ENCODE measurements at places on chromosomes 2 and 18.
A peak's percentile ranks its signal among the peaks of the same experiment; 100 is the strongest.

- DNase-seq, result no peak
- H3K4me1 ChIP-seq, result peaks cover 3% of the 10 kb centered on the region
- no peaks in the 10 kb centered on the region for H3K36me3 ChIP-seq
- no peak overlapping the region for H3K4me3 ChIP-seq
- H3K27ac ChIP-seq, result no peak overlapping the region
Measured at GRCh38 chr2:144541396-144541795, 21.5 kb upstream of the ZEB2 start.

DNA sequence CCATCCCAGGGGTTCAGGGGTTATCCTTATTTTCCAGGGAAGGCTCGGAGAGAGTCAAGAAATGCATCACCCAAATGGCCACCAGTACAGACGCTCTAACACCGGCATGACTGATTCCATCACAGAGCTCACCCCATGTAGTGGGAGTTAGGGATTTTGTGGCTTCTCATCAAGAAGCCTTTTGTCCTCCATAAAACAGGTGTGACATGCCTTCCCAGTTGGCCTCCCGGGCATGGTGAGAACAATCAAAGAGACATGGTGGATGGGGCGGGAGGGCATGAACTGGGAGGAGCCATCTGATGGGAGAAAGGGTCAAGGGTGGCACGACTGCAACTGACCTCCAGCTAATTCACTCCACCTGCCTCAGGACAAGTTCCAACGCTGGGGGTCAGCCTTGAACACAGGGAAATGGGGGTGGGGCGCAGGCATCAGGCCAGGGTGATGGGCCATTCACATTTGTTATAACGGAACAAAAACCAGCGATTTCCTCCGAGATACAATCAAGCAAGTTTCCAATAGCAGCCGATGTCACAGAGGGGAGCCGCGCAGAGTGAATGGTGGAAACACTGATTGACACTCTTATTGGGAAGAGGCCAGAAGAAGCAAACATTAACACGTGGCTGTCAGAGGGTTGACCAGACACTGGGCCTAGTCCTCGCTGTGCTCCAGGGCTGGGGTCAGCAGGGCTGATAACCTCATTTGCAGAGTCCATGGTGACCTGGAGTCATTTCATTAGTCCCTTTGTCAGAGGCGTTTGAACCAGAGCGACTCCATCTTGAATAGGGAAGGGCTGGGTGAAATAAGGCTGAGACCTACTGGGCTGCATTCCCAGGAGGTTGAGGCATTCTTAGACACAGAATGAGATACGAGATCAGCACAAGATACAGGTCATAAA, 80.5 kb upstream of the HPCAL1 start:
- H3K4me1 ChIP-seq, result peaks cover 33% of the 10 kb centered on the region
- DNase-seq, result no peak

- no peaks in the 10 kb centered on the region for H3K36me3 ChIP-seq
- no peak overlapping the region for H3K4me3 ChIP-seq
- DNase-seq, result no peak
- H3K27ac ChIP-seq, result peak overlapping the region; percentile 31
- H3K4me1 ChIP-seq, result peaks cover 30% of the 10 kb centered on the region
Measured at GRCh38 chr2:105324732-105325131, 4.8 kb downstream of the TGFBRAP1 start.

DNA sequence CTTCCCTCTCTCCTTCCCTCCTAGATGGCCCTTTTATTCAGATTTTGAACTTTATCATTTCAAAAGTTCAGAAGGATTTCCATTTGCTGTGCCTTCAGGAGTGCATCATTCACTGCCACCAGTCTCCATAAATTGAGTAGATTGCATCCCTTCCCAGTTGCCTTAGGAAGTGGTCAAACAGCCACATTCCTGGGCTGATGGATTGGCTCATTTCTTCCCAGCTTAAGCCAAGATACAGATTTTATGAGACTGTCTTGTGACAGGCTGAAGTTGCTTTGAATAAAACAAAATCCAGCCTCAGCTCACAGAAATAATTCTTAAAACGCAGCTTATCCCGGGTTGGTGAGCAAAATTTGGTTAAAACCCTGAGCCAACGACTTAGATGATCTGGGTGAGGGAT, 9.8 kb downstream of the NRP2 start:
- peak overlapping the region; percentile 13 for H3K4me3 ChIP-seq
- peaks cover 31% of the 10 kb centered on the region for H3K27me3 ChIP-seq
- H3K4me1 ChIP-seq, result peaks cover 74% of the 10 kb centered on the region
- H3K27ac ChIP-seq, result no peak overlapping the region
- H3K36me3 ChIP-seq, result peaks cover 21% of the 10 kb centered on the region

- H3K27me3 ChIP-seq, result no peaks in the 10 kb centered on the region
- H3K4me1 ChIP-seq, result peaks cover 15% of the 10 kb centered on the region
- no peaks in the 10 kb centered on the region for H3K36me3 ChIP-seq
- H3K27ac ChIP-seq, result peak overlapping the region; percentile 56
Measured at GRCh38 chr2:197197895-197198311, 112.7 kb downstream of the ANKRD44 start.

GRCh38 chr2:195560209-195560895, 96.7 kb upstream of the SLC39A10 start:
- H3K4me3 ChIP-seq, result no peak overlapping the region
- H3K27me3 ChIP-seq, result no peaks in the 10 kb centered on the region
- no peak overlapping the region for H3K27ac ChIP-seq
- DNase-seq, result no peak
- H3K4me1 ChIP-seq, result no peaks in the 10 kb centered on the region
- no peaks in the 10 kb centered on the region for H3K36me3 ChIP-seq

GRCh38 chr2:172084645-172085459, 455 bp upstream of the DLX1 start:
- peaks cover 100% of the 10 kb centered on the region for H3K27me3 ChIP-seq
- peak; percentile 90 for DNase-seq
- peaks cover 7% of the 10 kb centered on the region for H3K36me3 ChIP-seq
- peak overlapping the region; percentile 92 for H3K4me3 ChIP-seq
- H3K27ac ChIP-seq, result peak overlapping the region; percentile 88

- peak overlapping the region; percentile 69 for H3K27ac ChIP-seq
- peak overlapping the region; percentile 86 for H3K4me3 ChIP-seq
- no peak for DNase-seq
- H3K36me3 ChIP-seq, result peaks cover under 1% of the 10 kb centered on the region
- peaks cover 20% of the 10 kb centered on the region for H3K4me1 ChIP-seq
Measured at GRCh38 chr2:119760237-119760955, 674 bp downstream of the PTPN4 start.

- H3K4me3 ChIP-seq, result no peak overlapping the region
- no peak for DNase-seq
- no peaks in the 10 kb centered on the region for H3K4me1 ChIP-seq
- no peaks in the 10 kb centered on the region for H3K36me3 ChIP-seq
- peaks cover 6% of the 10 kb centered on the region for H3K27me3 ChIP-seq
Measured at GRCh38 chr2:147389218-147389617, 455.6 kb upstream of the ACVR2A start.

- H3K27ac ChIP-seq, result no peak overlapping the region
- H3K27me3 ChIP-seq, result no peaks in the 10 kb centered on the region
- no peaks in the 10 kb centered on the region for H3K36me3 ChIP-seq
- H3K4me3 ChIP-seq, result peak overlapping the region; percentile 67
- DNase-seq, result no peak
- H3K4me1 ChIP-seq, result no peaks in the 10 kb centered on the region
Measured at GRCh38 chr2:190947711-190948251, 66.2 kb downstream of the STAT1 start.

DNA sequence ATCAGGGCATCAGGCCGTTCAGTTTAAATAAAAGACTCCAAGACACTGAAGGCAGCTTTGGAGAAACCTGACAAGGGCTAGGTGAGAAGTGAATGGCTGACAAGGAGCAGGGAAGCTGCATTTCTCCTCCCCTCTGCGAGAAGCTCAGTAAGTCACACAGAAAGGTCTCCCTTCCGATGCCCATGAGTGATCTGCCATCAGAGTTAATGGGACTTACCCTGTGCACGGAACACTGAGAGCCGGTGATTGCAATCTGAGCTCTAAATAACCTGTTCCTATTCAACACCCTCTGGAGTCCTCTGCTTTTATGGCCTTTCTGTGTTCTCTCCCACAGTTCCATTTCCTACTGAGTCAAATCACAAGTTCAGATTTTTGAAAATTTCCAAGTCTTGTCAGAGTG, 322.2 kb upstream of the MYT1L start:
- DNase-seq, result no peak
- no peak overlapping the region for H3K4me3 ChIP-seq
- H3K4me1 ChIP-seq, result peaks cover 10% of the 10 kb centered on the region
- H3K27ac ChIP-seq, result no peak overlapping the region
- peaks cover 9% of the 10 kb centered on the region for H3K27me3 ChIP-seq
- no peaks in the 10 kb centered on the region for H3K36me3 ChIP-seq

GRCh38 chr2:179939259-179939658, 67.8 kb downstream of the CWC22 start:
- H3K27ac ChIP-seq, result no peak overlapping the region
- no peaks in the 10 kb centered on the region for H3K27me3 ChIP-seq
- H3K4me1 ChIP-seq, result no peaks in the 10 kb centered on the region
- H3K4me3 ChIP-seq, result no peak overlapping the region
- no peaks in the 10 kb centered on the region for H3K36me3 ChIP-seq

- no peak overlapping the region for H3K4me3 ChIP-seq
- H3K27me3 ChIP-seq, result peaks cover 71% of the 10 kb centered on the region
- no peaks in the 10 kb centered on the region for H3K36me3 ChIP-seq
- peak; percentile 49 for DNase-seq
Measured at GRCh38 chr2:237482485-237482884, 4.6 kb upstream of the MLPH start.

DNA sequence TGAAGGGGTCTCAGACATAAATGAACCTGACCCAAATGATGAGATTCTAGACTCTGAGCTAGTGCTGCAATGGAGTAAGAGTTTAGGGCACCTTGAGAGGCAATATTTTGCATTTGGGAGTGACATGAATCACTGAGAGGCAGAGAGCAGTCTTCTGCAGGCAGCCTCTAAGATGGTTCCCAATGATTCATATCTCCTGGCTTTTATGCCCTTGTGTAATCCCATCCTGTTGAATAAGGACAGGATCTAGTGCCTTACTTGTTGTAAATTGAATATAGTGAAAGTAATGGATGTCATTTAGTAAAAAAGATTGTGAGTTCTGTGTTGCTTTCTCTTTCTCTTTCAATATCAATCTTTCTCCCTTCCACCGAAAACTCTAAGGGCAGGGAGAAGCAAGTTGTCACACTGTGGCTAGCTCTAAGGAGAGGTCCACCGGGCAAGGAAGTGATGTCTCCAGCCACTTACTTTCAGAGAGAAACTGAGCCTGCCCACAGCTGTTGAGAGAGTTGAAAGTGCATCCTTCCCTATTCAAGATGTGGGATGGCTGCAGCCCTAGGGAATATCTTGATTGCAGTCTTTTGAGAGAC, 144.7 kb downstream of the TRIB2 start:
- H3K4me3 ChIP-seq, result no peak overlapping the region
- no peaks in the 10 kb centered on the region for H3K27me3 ChIP-seq
- DNase-seq, result no peak

- no peak overlapping the region for H3K4me3 ChIP-seq
- H3K36me3 ChIP-seq, result peaks cover 3% of the 10 kb centered on the region
- no peak for DNase-seq
- H3K4me1 ChIP-seq, result peaks cover 14% of the 10 kb centered on the region
- no peak overlapping the region for H3K27ac ChIP-seq
- H3K27me3 ChIP-seq, result no peaks in the 10 kb centered on the region
Measured at GRCh38 chr2:160924936-160925353, 235.3 kb upstream of the TANK start.

GRCh38 chr2:126510960-126511359, 145.0 kb upstream of the GYPC start:
- H3K27ac ChIP-seq, result no peak overlapping the region
- peaks cover 41% of the 10 kb centered on the region for H3K27me3 ChIP-seq
- no peak for DNase-seq
- no peak overlapping the region for H3K4me3 ChIP-seq
- H3K36me3 ChIP-seq, result no peaks in the 10 kb centered on the region

DNA sequence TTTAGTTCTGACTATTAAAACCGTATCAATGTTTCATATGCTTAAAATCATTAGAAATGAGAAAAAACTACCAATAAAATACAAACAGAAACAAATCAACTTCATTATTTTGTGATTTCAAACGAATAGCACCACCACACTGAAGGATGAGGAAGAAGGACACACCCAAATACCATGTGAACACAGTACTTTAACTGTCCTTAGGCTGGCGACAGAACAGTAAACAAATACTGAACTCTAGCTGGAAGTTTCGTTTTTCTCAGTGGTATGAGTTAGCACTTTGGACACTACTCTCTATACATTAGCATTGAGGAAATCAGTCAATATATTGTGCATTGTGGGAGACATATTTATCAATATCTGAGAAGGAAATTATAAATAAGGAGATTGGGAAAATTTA, 202.4 kb upstream of the AGAP1 start:
- H3K4me3 ChIP-seq, result no peak overlapping the region
- no peaks in the 10 kb centered on the region for H3K36me3 ChIP-seq
- peaks cover 9% of the 10 kb centered on the region for H3K27me3 ChIP-seq
- H3K4me1 ChIP-seq, result peaks cover 8% of the 10 kb centered on the region

GRCh38 chr2:237857791-237858190, 1.6 kb upstream of the RAMP1 start:
- no peak overlapping the region for H3K4me3 ChIP-seq
- peaks cover 63% of the 10 kb centered on the region for H3K27me3 ChIP-seq
- no peaks in the 10 kb centered on the region for H3K36me3 ChIP-seq
- peaks cover 13% of the 10 kb centered on the region for H3K4me1 ChIP-seq

DNA sequence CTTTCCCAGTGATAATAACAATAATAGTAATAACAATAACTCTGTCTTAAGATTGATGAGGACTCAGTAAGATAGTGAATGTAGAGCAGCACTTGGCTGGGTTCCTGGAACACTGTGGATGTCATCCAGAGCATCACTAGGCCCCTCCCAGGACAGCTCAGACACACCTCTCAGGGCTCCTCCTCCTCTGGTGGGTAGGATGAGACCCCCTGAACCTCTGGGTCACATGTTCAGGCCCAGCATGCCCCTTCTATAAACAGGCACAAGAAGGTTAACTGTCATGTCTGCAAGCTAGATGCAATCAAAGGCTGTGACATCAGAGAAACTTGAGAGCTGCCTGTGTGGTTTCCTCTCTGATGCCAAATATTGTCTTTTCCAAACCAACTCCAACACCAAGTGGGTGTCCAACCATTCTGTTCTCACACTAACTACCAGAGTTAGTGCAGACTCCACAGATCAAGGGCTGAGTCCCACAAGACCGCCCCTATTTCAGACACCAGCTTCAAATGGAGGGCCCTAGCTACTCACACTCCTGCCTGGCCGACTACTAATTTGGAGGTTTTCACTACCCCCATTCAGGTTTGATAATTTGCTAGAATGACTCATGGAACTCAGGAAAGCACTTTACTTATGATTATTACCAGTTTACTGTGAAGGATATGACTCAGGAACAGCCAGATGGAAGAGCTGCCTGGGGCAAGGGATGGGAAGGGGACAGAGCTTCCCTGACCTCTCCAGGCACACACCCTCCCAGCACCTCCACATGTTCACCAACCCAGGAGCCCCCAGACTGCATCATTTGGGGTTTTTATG, 46.4 kb upstream of the BZW1 start:
- H3K27ac ChIP-seq, result no peak overlapping the region
- peaks cover 10% of the 10 kb centered on the region for H3K27me3 ChIP-seq
- no peak for DNase-seq
- peaks cover 4% of the 10 kb centered on the region for H3K4me1 ChIP-seq

GRCh38 chr2:190927301-190927700, 46.7 kb downstream of the GLS start:
- H3K4me1 ChIP-seq, result no peaks in the 10 kb centered on the region
- H3K27me3 ChIP-seq, result no peaks in the 10 kb centered on the region
- H3K4me3 ChIP-seq, result no peak overlapping the region
- no peak for DNase-seq
- peak overlapping the region; percentile 68 for H3K27ac ChIP-seq

Measured in type B pancreatic cell (in vitro differentiated cells).